ENCODE measurements at places on chromosomes 1 and 21.

GRCh38 chr1:220137019-220137786 lies 43.3 kb downstream of the IARS2 start:
- no peak for DNase-seq

DNA sequence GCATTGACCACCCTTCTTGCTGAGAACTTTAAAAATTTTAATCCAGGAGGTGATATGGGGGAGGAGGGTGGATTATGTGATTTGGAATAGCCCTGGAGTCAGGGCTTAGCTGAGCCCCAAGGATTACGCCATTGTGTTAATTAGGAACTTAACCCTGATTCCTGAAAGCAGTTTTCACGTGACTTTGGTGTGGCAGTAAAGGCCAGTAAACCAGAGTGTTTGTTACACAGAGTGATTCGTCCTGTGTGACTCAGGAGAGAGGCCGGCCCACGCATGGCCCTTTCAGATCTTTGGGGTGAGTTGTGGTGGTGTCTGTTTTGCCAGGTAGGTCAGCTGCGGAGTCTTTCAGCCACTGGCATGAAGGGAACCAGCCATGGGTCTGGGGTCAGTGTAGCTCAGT lies 107.6 kb downstream of the NOS1AP start:
- DNase-seq, result no peak

- no peak for DNase-seq
Observed at GRCh38 chr1:98371764-98372163, 289.8 kb upstream of the SNX7 start.

- DNase-seq, result no peak
Observed at GRCh38 chr1:16979475-16980327, 719 bp downstream of the MFAP2 start.

GRCh38 chr1:37732111-37732780 lies 32.7 kb downstream of the EPHA10 start:
- DNase-seq, result no peak

DNA sequence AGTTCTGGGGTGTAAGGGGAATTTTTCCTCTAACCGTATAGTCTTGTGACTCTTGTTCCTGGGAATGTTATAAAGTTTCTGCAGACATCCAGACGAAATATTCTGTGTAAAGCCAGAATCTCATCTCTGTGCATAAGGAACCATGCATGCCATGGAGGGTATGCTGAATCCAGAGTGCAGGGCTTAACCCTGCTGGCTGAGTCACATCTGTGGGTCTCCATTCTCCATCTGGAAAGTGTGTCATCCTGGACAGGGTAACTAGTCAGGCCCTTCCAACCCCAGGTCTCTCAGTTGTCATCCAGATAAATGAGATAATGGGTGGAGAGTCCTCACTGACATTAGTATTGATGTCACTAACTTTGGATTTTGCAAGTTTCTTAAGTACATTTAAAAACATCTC lies 48.8 kb downstream of the ATP5PO start:
- no peak for DNase-seq

DNA sequence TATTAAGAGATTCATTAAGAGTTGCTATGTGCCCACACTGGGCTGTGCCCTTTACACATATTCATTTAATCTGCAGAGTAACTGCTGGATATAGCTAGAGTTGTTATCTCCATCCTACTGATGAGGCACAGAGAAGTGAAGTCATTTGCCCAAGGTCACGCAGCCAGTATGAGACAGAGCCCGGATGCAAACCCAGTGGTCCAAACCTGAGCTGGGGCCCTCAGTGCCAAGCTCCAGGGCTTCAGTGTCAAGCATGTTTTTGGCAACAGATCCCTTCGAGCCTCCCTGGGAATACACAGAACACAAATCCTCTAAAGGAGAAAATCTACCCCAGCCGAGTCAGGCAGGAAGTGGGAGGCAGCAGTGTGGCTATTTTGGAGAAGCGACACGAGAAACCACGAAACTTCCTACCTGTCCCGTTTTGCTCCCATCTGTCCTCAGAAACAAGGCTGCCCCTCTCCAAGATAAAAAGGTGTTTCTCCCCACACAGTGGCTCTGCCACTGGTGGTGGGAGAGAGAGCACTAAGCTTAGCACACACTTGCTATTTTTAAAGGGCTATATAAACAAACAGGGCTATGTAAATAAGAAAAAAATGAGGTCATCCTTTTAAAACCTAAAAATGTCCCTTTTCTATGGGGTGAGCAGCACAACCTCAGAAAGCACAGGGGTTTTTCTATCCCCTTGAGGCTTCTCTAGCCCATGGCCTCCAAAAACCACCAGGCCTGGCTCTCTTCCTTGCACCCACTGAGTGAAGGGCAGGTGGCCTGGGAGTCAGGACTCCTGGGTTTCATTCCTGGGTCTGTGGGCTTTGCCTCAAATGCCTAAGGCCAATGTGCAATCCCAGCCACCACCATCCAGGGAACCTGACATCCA lies 138.6 kb upstream of the EDN2 start:
- DNase-seq, result no peak

- no peak for DNase-seq
Observed at GRCh38 chr1:76950306-76950705, 83.0 kb downstream of the ST6GALNAC5 start.

- peak; percentile 56 for DNase-seq
Observed at GRCh38 chr1:226002667-226003501, 3.7 kb upstream of the SDE2 start.

DNA sequence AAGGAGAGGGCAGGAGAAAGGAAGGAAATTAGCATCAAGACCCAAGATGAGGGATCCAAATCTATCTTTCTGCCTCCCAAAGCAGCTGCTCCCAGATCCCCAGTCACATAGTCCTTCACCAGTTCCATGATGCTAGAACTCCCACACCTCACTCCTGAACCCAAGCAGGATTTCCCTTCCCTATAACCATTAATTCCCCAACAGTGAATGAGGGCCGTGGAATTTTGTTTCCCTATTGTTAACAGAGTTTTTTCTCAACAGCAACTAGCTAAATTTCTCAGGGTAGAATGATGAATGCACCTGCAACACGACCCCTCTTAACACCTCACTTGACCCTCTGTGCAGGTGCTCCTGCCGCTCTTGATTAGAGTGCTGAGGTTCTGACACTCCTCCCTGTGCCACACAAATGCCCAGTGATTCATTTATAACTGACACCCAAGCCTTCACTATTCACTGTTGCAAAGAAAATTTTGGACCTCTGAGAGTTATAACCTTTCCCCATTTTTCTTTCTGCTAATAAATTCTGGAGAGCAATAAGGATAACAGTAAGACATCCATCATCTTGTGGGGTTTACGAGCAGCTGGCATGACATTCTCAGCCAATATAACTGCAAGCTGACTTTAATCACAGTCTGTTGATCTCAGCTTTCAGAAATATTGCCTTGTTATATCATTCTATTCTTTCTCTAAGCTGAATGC lies 25.4 kb upstream of the NPL start:
- no peak for DNase-seq

- DNase-seq, result no peak
Observed at GRCh38 chr1:233844692-233845091, 59.8 kb upstream of the SLC35F3 start.

DNA sequence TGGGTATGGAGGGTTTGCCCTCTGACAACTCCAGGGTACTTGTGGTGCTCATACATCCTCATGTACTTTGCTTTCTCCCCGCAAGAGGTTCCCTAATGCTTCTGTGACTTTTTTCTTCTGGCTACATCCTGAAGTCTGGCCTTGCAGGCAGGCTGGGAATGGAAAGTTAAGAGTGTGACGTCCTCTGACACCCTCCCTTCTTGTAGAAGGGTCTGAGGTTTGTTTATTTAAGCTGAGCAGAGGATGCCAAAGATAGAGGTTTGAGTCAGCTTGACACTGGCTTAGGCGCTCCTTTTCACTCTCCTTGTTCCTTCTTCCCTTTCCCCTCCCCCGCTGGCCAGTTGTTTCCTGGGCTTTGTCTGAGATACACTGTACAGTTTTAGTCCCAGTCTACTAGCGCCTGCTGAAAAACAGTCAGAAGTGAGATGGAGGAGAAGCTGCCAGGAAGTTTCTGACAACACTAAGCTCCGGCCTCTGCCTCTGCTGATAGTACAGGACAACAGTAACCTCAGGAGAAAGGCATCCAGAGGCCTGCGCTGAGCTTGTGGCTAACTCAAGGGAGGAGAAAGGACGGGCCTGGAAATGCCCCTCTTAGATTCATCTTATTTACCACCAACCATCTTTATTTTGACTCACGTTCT lies at the start of gene MACF1:
MACF1 (plus strand) TSS at position 255 of the 641 bp plus-strand sequence; CDS start at position 583, 328 bp downstream.
- peak; percentile 30 for DNase-seq

GRCh38 chr1:113681596-113682337 lies 77.5 kb downstream of the PHTF1 start:
- no peak for DNase-seq

- no peak for DNase-seq
Observed at GRCh38 chr1:167708940-167709389, 12.8 kb upstream of the MPZL1 start.

- DNase-seq, result no peak
Observed at GRCh38 chr1:7013833-7014639, 228.8 kb downstream of the CAMTA1 start.

DNA sequence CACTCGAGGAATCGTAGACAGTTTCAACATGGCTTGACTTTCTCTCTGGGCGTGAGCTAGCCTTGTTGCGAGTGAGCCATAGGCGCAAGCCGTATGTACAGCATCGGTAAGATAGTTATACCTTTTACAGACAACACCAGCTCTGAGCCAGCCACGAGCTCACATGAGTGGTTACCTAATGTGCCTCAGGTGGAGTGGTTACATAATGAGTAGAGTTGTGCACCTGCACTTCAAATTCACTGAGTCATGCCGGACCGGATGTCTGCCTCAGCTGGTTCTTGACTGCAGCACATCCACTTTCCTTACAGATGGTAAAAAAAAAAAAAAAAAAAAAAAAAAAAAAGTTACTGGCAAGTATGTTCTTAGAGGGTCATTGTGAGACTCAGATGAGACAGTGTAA lies 360.4 kb upstream of the NR5A2 start:
- no peak for DNase-seq

DNA sequence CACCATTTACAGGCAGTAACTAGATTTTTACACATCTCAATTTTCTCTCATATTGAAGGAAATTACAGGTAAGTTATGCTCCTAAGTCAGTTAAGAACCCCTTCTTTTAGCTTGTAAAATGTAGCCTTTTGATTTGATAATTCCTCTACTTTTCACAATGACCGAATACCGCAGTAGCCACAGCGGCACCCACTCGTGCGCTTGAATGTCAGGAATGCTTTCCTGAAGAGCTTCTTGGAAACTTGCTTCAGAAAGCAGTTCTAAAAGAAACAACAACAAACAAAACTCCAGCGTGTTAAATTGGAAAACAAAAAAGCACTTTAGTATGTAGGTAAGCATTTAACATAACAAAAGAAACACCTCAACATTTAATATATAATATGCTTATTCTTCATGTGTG lies 9.9 kb upstream of the DNTTIP2 start:
- no peak for DNase-seq

GRCh38 chr1:183180218-183180617 lies 5.8 kb upstream of the LAMC2 start:
- DNase-seq, result no peak

GRCh38 chr1:95438218-95438948 lies 204.4 kb downstream of the RWDD3 start:
- no peak for DNase-seq

DNA sequence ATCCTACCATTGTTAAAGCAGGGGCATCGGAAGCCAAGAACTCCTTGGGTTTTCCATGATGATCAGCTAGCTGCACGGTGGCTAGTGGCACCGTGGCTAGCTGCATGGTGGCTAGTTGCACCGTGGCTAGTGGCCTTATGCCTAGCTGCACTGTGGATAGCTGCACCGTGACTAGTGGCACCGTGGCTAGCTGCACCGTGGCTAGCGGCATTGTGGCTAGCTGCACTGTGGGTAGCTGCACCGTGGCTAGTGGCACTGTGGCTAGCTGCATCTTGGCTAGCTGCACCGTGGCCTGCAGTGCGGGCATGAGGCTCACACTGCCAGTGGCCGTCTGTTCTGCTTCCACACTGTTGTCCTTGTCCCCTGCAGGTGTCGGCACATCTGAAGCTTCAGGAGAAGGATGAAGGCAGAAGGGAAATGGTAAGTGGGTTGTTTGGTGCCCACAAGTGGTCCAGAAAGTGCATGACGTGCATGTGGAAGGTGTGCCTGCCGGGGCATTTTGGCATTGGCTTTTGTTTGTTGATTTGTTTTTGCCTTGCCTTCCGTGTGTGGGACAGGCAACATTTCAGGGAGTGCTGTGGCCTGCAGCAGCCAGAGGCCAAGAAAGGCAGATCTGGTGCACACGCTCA lies 38.6 kb downstream of the TFF3 start:
- no peak for DNase-seq

GRCh38 chr1:208533746-208534598 lies 289.8 kb upstream of the PLXNA2 start:
- DNase-seq, result no peak

- no peak for DNase-seq
Observed at GRCh38 chr21:41559658-41560631, 52.0 kb upstream of the TMPRSS2 start.

GRCh38 chr1:17272646-17273045 lies 23.7 kb downstream of the PADI3 start:
- DNase-seq, result no peak

- DNase-seq, result no peak
Observed at GRCh38 chr1:11845641-11846335, 1.8 kb downstream of the NPPA start.

DNA sequence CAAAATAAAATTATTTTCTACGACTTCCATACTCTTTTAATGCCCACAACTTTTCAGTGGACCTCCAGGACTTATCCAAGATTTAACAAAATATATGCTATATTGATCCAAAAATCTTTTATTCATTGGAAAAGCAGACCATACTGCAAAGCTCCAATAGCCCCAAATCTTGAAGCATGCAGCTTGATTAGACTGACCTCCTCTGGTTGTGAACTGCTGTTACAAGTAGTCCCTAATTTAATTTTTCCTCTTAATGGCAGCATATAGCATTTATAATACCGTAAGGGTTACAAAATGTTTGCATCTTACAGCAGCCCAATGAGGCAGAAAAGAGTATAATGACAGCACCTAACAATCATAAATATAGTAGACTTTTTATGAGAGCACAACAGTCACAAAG lies 49.8 kb downstream of the TPR start:
- DNase-seq, result no peak

DNA sequence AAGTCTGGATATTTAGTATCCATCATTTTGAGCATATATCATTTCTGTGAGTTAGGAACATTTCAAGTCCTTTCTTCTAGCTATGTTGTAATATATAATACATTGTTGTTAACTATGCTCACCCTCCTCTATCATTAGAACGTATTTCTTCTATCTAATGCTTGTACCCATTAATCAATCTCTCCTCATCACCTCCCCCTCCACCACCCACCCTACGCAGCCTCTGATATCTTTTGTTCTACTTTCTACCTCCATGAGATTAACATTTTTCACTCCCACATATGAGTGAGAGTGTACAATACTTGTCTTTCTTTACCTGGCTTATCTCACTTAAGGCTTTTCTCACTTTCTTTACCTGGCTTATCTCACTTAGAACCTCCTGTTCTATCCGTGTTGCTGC lies 156.2 kb downstream of the FMN2 start:
- no peak for DNase-seq

Data from CD4-positive, alpha-beta T cell treated with Interleukin-15 for 1 hour (primary cell).